ENCODE measurements at places on chromosomes 4 and X.

DNA sequence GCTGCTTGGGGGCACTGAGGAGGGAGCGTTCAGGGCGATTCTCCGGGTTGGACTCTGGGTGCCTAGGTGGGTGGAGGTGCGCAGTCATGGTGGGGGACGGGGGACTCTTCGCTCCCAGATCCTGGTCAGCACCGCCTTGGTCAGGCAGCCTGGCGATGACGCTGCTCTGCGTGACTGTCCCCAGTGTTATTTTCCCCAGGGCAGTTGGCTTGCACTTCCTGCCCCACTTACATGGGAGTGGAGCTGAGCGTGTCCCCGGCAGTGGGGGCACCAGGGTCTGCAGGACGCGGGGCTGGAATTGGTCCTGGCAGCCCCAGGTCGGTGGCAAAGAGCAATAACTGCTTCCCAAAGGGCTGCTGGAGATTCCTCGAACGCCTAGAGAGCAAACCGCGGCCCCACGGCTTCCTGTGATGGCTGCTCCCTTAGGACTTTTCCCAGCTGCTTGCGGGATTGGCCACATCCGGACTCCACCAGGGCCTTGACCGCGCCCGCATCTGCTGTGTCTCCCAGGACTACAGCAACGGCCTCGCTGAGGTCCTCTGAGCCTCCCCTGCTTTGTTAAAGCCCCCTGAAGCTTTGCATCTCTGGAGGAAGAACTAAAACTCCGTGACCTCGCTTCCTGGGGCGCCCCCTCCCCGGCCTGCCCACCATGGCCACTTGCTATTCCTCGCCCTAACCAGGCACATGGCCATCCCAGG lies 35.3 kb upstream of the GPR78 start:
- DNase-seq: peak; percentile 24

DNA sequence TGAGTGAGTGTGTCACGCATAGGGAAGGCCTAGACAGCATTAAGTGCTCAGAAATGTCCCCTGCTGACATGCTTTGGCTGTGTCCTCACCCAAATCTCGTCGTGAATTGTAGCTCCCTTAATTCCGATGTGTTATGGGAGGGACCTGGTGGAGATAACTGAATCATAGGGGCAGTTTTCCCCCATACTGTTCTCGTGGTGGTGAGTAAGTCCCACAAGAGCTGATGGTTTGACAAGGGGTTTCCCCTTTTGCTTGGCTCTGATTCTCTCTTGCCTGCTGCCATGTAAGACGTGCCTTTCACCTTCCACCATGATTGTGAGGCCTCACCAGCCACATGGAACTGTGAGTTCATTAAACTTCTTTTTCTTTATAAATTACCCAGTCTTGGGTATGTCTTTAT lies 78.0 kb downstream of the NSUN7 start:
- no peak for DNase-seq

- no peak for DNase-seq
Measured at GRCh38 chr4:46081248-46081647, 42.6 kb downstream of the GABRG1 start.

DNA sequence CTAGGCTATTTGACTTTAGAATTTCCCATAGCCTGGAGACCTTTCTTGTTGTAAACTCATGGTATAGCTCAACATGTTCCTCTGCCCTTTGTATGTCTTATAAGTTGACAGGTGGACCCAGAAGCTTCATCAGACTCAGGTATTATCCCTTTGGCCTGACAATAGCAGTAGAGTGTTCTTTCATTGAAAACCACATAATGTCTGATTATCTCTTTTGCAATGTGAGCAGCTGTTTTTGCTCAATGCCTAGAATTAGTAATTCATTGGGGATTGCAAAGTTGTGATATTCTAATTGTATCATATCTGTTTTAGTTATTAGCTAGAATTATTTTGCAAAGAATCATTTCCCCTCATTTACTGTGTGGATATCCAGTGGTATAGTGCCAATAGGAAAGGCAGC lies 27.5 kb downstream of the TBC1D19 start:
- DNase-seq: no peak

GRCh38 chr4:4859325-4859798 lies at the start of gene MSX1:
TSS of gene MSX1 (plus strand) at chr4:4859665. CDS start at chr4:4859900, 235 bp downstream.
- peak; percentile 88 for DNase-seq

DNA sequence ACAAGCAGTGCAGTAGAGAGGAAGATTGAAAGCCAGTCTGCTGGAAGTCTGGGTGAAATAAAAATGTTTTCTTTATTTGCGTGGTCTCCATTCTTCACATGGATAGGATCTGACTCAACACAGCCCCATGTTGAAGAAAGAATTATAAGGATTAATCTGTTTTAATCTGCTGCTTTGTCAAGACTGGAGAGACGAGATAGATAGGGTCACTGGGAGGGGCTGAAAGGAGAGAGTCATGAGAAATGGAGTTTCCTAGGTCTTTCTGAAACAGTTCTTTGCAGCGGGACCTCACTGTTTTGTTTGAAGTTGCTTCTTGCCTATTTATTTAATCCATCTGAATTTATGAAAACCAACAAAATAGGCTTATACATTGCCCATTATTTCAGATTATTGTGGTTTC lies 32.4 kb upstream of the RHOH start:
- DNase-seq: no peak

GRCh38 chr4:33715841-33716395 lies 2528.4 kb downstream of the ARAP2 start:
- peak; percentile 92 for DNase-seq

GRCh38 chrX:41339148-41339547 lies 5.2 kb downstream of the DDX3X start:
- peak; percentile 35 for DNase-seq

GRCh38 chr4:31045724-31046318 lies 325.7 kb downstream of the PCDH7 start:
- DNase-seq: no peak

DNA sequence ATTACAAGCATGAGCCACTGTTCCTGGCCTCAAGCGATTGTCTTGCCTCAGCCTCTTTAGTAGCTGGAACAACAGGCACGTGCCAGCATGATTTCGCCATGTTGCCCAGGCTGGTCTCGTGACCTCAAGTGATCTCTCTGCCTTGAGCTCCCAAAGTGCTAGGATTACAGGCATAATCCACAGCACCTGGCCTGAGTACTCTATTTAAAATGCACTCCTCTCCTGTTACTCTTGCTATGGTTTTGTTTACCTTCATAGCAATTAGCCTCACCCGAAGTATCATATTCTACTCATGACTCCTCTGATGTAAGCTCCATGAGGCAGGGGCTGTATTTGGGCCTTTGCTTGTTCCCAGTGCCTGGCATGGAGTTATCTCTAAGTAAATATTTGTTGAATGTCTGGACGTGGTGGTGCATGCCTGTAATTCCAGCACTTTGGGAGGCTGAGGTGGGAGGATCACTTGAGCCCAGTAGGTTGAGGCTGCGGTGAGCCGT lies 92.5 kb upstream of the SLC34A2 start:
- DNase-seq: no peak

- peak; percentile 54 for DNase-seq
Measured at GRCh38 chr4:73690051-73690738, 50.2 kb upstream of the CXCL8 start.

DNA sequence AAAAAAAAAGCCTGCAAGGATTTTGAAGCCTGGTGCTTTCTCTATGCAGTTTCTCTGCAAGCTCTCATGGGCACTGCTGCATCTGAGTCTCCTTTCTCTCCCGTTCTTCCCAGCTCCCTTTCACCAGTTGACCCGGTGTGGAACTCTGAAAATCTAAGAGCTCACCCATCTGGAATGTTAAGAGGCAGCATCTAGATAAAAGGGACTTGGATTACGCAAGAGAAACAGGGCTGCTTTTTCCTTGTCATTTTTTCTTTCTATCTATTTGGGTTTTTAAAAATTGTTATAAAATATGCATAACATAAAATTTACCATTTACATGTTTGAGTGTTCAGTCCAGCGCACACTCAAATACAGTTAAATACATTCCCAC lies 95.2 kb upstream of the RPS6KA3 start:
- peak; percentile 85 for DNase-seq

GRCh38 chr4:13313856-13314255 lies 170.3 kb downstream of the RAB28 start:
- DNase-seq: no peak

DNA sequence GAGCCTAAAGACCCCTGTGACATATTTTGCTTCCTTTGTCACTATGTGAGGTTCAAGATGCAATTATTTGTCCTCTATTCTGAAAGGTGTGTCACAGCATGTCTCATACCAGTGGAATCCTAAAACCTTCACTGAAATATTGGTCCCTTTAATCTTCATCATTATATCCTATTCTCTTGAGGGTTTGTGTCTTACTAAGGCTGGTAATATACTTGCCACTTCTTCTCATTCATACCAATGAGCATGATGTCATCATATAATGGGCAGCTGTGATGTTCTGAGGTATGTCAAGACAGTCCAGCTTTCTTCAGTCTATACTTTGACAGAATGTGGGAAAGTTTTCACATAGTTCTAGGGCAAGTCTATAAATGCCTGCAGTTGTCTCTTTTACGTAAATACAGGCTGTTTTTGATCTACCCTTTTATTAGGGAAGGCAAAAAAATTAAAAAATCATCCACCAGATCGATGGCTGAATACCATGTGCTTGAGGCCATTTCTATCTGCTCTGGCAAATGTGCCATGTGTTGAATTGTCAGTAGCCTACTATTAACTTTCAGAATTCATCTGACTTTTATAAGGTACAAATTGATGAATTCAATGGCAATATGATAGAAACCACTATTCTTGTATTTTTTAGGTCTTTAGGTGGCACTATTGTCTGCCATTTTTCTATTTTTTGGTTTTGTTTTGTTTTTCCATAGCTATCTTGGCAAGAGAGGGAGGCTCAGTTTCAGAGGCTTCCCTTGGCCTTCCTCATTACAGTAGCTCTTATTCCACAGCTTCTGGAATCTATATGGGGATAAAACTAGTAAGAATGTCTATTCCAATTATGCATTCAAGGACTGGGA lies 209.0 kb downstream of the PPARGC1A start:
- peak; percentile 30 for DNase-seq

DNA sequence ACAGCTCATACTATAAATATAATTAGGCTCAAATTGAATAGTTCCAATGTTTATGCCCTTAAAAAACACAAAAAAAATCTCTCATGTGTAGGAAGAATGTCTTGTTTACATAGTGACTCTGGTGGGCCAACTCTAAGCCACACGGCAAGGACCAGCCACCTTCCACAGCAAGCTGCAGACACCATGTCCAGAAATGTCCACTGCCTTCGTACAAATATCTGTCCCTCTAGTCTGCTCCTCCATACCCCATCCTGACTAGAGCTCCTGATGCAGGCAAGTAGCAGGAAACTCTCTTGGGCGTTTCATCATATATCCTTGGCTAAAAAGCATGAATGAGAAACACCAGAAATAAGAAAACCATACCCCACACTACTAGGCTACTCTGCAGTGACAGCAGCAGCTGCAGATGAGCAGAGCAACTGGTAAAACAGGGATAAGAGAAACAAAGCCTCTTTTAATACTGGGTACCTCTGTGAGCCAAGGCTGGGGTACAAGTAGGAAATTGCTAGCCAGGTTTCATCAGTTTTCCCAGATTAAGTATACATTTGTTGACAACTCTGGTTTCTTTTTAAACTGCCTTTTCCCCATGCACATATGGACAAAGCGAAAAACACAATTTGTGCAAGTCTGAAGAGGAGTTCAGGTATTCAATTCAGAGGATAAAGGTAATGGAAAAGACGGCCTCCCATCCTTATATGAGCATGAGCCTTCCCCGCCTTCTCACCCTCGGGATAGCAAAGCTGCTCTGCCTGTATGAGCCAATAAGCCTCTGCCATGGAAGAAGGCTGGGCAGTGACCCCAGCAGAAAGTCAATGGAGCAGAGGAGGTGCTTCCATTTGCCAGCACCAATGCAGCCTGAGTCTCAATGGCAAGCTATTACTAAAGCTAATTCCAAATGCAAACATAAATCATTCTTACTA lies 245.4 kb downstream of the DCLK2 start:
- DNase-seq: peak; percentile 25

GRCh38 chr4:158767451-158767850 lies 1.4 kb upstream of the FNIP2 start:
- DNase-seq: no peak

- no peak for DNase-seq
Measured at GRCh38 chr4:64341711-64342110, 67.5 kb downstream of the TECRL start.

GRCh38 chr4:81607950-81608349 lies 136.2 kb upstream of the RASGEF1B start:
- DNase-seq: no peak

DNA sequence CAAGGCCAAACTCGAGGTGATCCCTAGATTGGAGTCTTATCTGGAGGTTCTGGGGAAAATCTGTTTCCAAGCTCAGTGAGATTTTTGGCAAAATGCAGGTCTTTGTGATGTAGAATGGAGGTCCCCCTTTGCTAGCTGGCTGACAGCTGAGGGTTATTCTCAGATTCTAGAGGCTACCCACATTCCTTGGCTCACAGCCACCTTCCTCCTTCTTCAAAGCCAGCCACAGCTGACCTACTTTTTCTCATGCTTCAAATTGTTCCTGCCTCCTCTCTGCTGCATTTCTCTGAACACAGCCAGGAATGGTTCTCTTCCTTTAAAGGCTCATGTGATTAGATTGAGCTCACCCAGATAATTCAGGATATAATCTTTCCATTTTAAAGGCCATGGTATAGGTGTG lies 86.9 kb downstream of the VCX3A start:
- DNase-seq: no peak

- peak; percentile 56 for DNase-seq
Measured at GRCh38 chr4:111475001-111475400, 670.3 kb upstream of the FAM241A start.

- DNase-seq: no peak
Measured at GRCh38 chrX:39802908-39803307, 294.9 kb downstream of the BCOR start.

DNA sequence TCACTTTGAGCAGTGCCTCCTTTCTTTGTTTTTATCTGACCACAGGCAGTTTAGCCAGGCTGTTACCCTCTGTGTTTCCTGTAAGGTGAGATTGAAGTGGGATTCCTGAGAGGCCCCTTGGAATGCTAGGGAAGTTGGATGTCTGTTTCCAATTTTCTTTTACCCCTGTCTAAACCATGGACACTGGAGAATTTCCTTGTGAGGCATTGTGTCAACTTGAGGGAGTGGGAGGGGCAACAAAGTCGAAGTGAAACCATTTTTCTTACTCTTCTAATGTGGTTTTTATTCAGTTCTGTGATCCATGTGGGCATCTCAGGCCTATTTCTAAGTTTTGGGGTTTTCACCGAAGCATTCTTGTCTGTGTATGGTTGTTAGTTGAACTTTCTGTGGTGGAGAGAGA lies 296.1 kb upstream of the UGT8 start:
- peak; percentile 40 for DNase-seq

GRCh38 chr4:151417164-151417571 lies 8.2 kb downstream of the FHIP1A start:
- DNase-seq: no peak

DNA sequence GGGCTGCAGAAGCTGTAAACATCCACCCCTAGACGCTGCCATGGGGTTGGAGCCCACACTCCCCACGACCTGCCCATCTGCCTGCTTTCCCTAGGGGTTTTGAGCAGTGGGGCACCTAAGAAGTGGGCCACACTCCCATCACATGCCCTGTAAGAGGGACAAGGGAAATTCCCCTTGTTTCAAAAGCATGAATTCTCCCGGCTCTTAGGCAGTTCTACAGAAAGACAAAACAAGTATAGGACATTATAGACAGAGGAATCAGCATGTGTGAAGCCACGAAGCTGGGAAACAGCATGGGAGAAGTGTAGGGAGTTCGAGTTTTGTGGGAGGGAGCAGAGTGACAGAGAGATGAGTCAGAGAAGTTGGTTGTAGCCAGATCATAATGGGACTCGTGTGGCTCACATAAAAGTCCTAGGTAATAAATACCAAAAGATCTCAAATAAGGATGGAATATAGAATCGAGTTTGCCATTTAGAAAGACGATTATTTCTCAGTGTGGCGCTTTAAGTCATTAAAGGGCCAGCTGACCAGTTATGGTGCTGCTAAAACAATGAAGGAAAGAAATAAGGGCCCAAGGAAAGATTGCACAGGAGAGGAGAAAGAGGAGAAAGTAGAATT lies 23.9 kb downstream of the APOO start:
- DNase-seq: peak; percentile 73

All from AG10803 (cell line).